Activated CD4-positive, CD25-positive, alpha-beta regulatory T cell treated with anti-CD3 and anti-CD28 coated beads, Interleukin-2, amount 50 U/mL, for 16 hours (primary cell): ENCODE measurements at places on chromosomes 7 and 10.

- DNase-seq, result no peak
Observed at GRCh38 chr7:107968449-107968848, 34.5 kb downstream of the LAMB1 start.

- DNase-seq, result no peak
Observed at GRCh38 chr10:348456-348855, 213.2 kb downstream of the ZMYND11 start.

- no peak for DNase-seq
Observed at GRCh38 chr10:107813451-107814162, 649.1 kb upstream of the SORCS1 start.

DNA sequence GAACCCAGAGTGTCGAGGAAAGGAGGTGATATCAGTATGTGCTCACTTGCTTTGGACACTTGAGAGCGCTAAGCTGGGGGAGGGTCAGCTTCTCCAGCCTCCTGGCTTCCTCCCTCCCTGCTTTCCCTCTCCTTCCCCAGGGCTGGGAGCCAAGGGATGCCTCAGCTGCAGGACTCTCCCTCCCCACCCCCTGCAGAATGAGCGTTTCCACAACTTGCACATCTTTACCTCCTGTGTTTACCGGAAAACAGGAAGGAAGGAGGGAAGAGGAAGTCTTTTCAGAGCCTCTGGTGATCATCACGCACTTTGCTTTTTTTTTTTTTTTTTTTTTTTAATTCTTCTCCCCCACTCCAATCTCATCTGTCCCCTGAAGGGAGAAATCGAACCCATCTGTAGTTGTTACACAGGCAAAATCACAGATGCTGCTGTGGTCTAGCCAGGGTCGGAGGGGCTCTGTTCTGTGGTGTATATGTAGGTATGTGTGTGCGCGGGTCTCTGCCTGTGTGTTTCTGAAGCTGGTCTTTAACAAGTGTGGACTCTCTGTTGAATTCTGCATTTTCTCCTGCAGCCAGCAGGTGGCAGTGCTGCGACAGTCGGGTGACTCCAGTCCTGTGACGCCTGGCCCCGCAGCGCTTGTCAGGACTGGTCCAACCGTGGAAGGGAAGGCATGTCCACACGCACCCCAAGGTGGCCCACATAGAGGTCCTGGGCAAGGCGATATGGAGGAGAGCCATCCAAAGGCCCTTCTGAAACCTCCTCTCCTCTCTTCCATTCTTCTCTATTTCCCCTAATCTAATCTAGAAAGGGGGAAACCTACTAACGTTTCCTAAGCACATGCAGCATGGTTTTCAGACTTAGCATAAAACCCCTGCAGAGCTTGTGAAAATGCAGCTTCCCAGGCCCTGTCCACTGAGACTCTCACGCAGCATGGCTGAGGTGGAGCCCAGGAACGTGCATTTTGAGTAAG is 257.6 kb downstream of the PLXNA4 start:
- DNase-seq, result peak; percentile 48

GRCh38 chr7:15801551-15801950 is 115.1 kb upstream of the MEOX2 start:
- DNase-seq, result no peak

- DNase-seq, result no peak
Observed at GRCh38 chr10:102633287-102633686, 11.0 kb upstream of the TRIM8 start.

GRCh38 chr10:42476101-42476500 is 162.3 kb downstream of the ZNF33B start:
- no peak for DNase-seq
